ENCODE measurements at places on chromosomes 16 and 17.

DNA sequence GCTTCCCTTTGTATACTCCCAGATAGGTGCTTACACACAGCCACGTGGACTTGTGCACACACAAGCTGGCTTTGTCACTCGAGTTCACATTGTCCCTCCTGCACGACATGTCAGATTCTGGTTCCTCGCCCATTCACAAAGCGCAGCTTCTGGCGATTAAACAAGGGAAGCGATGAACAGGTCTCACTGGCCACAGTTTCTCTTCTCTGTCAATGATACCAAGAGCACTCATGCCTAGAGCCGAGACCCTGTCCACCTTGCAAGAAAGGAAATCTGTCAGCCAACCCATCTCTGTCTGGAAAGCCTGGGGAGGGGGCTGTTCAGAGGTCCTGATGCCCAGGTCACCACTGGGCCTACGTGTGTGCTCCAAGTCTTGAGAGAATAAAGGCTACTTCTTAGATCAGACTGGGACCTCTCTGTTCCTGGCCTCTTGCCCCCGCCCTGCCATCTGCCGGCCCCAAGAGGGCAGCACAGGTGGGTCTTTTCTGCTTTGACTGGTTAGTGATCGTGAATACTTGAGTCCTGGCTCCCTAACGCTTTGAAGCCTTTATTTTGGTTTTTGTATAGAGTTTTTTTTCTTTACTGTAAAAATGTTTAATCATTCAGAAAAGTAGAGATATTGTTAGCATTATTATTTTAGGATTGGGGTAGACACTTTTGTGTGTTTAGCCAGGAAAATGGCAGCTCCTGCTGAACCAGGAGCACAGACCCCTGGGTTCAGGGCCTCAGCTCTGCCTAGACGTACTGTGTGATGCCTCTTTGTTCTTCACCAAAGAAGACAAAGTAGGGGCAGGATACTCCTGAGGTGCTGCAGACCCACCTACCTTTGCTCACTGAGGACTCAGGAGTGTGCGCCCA lies 104.7 kb downstream of the MRM1 start:
- no peaks in the 10 kb centered on the region for H3K4me1 ChIP-seq
- peaks cover 18% of the 10 kb centered on the region for H3K27me3 ChIP-seq
- peak; percentile 59 for DNase-seq

DNA sequence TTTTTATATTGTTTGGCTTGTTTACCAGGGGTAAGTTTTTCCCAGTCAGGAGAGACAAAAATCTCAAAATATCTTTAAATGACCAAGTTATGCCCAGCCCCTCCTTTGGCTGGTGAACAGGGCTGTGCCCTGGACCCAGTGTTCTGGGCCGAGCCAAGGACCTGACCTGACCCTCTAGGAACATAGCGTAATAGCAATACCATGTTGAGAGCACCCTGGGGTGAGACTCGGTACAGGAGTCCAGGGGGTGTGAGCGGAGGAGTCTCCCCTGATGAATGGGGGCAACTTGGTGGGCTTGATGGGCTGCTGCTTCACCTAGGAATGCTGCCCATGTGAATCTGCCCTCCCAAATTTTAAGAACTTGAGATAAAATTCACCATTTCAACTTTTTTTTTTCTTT lies 47.4 kb downstream of the B9D1 start:
- no peak overlapping the region for H3K4me3 ChIP-seq
- H3K36me3 ChIP-seq = no peaks in the 10 kb centered on the region
- H3K4me1 ChIP-seq = peaks cover 8% of the 10 kb centered on the region
- no peak for DNase-seq

GRCh38 chr16:17233318-17234002 lies 237.3 kb downstream of the XYLT1 start:
- H3K4me3 ChIP-seq = no peak overlapping the region
- H3K36me3 ChIP-seq = peaks cover 35% of the 10 kb centered on the region
- H3K27me3 ChIP-seq = no peaks in the 10 kb centered on the region
- H3K27ac ChIP-seq = no peak overlapping the region
- peaks cover 24% of the 10 kb centered on the region for H3K4me1 ChIP-seq
- DNase-seq = no peak

DNA sequence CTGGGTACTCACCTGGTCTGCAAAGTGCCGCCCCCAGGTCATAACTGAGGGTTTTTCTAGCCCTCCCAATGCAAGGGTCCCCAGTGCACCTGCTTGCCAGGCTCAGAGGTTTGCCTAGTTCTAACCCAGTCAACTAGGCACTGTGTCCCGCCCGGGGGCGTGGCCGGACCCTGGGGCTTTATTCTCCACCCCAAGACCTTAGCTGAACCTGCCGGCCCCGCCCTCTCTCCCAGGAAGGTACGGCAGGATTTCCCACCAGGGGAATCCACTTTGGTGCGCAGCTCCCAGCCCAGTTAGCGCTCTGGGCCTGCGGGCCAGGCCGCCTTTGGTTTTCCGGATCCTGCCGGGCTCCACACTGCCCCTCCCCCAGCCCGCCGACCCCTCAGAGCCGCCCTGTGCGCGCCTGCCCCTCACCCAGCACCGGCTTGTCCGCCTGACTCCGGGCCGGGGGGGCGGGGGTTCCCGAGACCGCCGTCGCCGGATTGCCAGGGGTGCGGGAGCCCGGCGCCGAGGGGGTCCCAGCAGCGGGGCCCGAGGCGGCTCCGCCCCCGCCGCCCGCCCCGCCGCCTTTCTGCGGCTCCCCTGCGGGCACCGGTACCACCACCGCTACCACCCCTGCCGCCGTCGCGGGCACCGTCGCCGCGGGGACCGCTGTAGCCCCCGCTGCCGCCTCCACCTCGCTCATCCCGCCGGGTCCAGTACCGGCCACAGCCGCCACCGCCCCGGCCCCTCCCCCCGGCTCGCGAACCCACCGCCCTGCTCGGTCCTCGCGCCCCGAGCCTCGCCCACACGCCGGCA lies 424 bp downstream of the YBX2 start:
- peak overlapping the region; percentile 41 for H3K4me3 ChIP-seq
- DNase-seq = no peak

DNA sequence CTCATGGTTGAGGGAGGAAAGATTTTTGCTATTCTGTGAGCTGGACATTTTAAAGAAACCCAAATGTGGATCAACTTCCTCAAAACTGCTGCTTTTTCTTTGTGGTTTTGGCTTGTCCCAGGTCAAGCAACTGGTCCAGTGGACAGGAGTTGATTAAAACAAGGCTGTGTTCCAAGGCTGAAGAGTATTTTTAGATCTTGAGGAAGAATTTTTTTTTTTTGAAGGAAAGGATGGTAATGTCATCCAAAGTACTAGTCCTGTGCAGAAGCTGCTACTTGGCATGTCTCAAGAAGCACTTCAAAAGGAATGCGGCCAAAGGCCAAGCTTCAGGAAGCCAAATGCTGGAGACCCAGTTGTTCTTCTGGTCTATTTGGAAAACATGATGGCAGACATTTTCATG lies 8.0 kb upstream of the MYH2 start:
- DNase-seq = no peak
- no peaks in the 10 kb centered on the region for H3K36me3 ChIP-seq
- no peak overlapping the region for H3K27ac ChIP-seq
- no peaks in the 10 kb centered on the region for H3K27me3 ChIP-seq
- H3K4me1 ChIP-seq = no peaks in the 10 kb centered on the region

GRCh38 chr16:10787304-10787703 lies 31.3 kb downstream of the TVP23A start:
- no peak for DNase-seq
- no peak overlapping the region for H3K27ac ChIP-seq
- H3K36me3 ChIP-seq = no peaks in the 10 kb centered on the region
- no peak overlapping the region for H3K4me3 ChIP-seq
- peaks cover 35% of the 10 kb centered on the region for H3K27me3 ChIP-seq

DNA sequence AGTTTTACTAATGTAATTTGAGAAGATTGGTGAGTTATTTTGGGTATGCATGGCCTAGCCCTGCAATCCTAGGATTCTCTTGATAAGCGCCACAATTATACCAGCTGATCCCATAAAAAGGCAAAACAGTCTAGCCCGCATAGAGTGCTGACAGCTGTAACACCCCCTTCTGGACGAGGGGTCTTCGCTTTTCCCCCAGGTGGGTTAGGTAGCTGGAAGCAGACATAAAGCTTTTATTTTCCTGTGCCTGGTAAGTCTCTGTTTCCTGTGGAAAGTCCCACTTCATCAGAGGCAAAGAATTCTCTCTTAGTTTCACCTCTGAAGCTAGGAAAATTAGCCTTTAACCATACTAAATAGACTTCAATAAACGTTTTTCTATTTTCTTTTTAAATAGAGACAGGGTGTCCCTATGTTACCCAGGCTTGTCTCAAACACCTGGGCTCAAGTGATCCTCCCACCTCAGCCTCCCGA lies 108.3 kb downstream of the YPEL2 start:
- H3K36me3 ChIP-seq = peaks cover under 1% of the 10 kb centered on the region
- peaks cover 61% of the 10 kb centered on the region for H3K4me1 ChIP-seq
- H3K27ac ChIP-seq = peak overlapping the region; percentile 90

- H3K27ac ChIP-seq = no peak overlapping the region
- peaks cover 61% of the 10 kb centered on the region for H3K27me3 ChIP-seq
- no peak overlapping the region for H3K4me3 ChIP-seq
- H3K4me1 ChIP-seq = no peaks in the 10 kb centered on the region
- peaks cover 18% of the 10 kb centered on the region for H3K36me3 ChIP-seq
Observed at GRCh38 chr17:6786618-6787017, 10.6 kb downstream of the FBXO39 start.

DNA sequence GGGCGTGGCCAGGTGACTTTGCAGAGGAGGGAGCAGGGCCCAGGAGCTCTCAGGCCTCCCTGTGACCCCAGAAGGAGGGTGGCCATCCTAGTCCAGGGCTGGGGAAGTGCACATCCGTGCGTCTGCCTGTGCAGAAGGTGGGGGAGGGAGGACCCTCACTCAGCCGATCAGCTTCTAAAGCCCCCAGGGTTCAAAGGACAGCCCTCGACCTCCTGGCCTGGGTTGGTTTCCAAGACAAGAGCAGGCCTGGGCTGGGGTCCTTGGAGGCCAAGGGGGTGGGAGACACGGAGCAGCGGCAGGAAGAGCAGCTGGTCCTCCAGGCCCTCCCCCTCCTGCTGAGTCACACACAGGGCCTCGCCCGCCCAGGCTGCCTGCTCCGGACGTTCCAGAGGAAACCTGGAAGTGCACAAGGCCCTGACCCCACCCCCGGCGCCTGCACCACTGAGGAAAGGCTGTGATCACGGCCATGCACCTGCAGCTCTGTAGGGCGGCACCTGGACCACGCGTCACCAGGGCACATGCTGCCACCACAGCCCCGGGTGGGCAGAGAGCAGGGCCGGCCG lies 67.1 kb upstream of the ZNF469 start:
- no peak overlapping the region for H3K4me3 ChIP-seq
- no peaks in the 10 kb centered on the region for H3K36me3 ChIP-seq
- H3K27me3 ChIP-seq = peaks cover 7% of the 10 kb centered on the region
- no peaks in the 10 kb centered on the region for H3K4me1 ChIP-seq

- peaks cover 30% of the 10 kb centered on the region for H3K27me3 ChIP-seq
- H3K27ac ChIP-seq = no peak overlapping the region
- DNase-seq = no peak
- H3K4me1 ChIP-seq = peaks cover 12% of the 10 kb centered on the region
Observed at GRCh38 chr17:15946611-15947120, 1.7 kb downstream of the ADORA2B start.

DNA sequence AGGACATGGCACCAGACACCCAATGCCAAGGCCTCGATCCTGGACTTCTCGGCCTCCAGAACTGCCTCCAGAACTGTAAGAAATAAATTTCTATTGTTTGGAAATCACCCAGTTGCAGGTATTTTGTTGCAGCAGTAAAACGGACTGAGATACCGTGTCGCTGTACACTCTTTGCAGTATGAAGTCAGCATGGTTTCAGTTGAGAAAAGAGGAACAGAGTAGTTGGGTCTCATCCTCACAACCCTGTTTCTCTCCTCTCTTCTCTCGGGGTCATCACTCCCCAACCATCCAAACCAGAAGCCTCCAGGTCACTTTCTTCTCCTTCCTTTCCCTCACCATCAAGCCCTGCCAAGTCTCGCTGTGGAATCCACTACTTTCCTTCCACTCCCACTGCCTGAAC lies 77.8 kb downstream of the ADCY9 start:
- no peaks in the 10 kb centered on the region for H3K27me3 ChIP-seq
- H3K4me3 ChIP-seq = no peak overlapping the region

GRCh38 chr16:63038397-63039106 lies 1002.3 kb upstream of the CDH8 start:
- H3K4me1 ChIP-seq = no peaks in the 10 kb centered on the region
- no peaks in the 10 kb centered on the region for H3K27me3 ChIP-seq
- no peak overlapping the region for H3K4me3 ChIP-seq
- no peak for DNase-seq
- H3K36me3 ChIP-seq = no peaks in the 10 kb centered on the region

DNA sequence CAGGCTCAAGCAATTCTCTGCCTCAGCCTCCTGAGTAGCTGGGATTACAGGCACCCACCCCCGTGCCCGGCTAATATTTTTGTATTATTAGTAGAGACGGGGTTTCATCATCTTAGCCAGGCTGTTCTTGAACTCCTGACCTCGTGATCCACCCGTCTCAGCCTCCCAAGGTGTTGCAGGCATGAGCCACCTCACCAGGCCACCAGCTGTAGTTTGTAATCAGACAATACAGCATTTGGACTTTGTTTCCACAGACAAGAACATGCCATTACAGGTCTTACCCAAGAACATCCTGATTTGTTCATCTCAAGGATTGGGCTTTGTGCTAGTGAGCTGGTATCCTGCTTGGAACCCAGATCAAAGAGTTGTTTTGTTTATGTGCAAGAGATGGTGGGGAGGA lies 30.1 kb downstream of the C17orf100 start:
- H3K4me1 ChIP-seq = peaks cover 8% of the 10 kb centered on the region
- H3K36me3 ChIP-seq = no peaks in the 10 kb centered on the region

GRCh38 chr17:42386777-42387657 lies 1.2 kb downstream of the STAT3 start:
- peak overlapping the region; percentile 97 for H3K4me3 ChIP-seq
- DNase-seq = peak; percentile 27
- H3K36me3 ChIP-seq = peaks cover 14% of the 10 kb centered on the region
- H3K27me3 ChIP-seq = no peaks in the 10 kb centered on the region
- H3K27ac ChIP-seq = peak overlapping the region; percentile 100
- peaks cover 56% of the 10 kb centered on the region for H3K4me1 ChIP-seq

DNA sequence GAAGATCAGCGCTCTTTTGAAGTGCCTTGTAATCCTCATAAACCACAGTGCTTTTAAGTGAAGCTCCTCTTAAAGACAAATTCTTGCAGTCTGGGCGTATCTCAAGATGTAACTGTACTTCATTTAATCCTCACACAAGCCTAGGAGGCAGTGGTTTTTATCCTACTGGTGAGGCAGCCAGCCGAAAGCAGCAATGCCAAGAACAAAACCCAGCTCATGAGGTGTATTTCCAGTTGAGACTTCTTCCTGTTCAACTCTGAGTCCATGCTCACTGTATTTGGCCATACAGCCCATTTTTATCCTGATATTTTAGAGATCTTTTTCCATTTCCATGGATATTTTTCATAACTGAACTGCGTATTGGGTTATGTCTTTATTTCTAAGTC lies 13.7 kb downstream of the CTRB2 start:
- no peak overlapping the region for H3K27ac ChIP-seq
- H3K4me3 ChIP-seq = no peak overlapping the region
- H3K36me3 ChIP-seq = no peaks in the 10 kb centered on the region
- DNase-seq = no peak
- peaks cover 19% of the 10 kb centered on the region for H3K27me3 ChIP-seq

GRCh38 chr16:49366669-49367068 lies 6.9 kb upstream of the C16orf78 start:
- H3K4me3 ChIP-seq = no peak overlapping the region
- no peaks in the 10 kb centered on the region for H3K4me1 ChIP-seq
- H3K27ac ChIP-seq = no peak overlapping the region

- DNase-seq = no peak
- no peak overlapping the region for H3K27ac ChIP-seq
- no peak overlapping the region for H3K4me3 ChIP-seq
- peaks cover 5% of the 10 kb centered on the region for H3K4me1 ChIP-seq
- no peaks in the 10 kb centered on the region for H3K36me3 ChIP-seq
Observed at GRCh38 chr16:3013998-3014690, 1.4 kb downstream of the CLDN9 start.

- peaks cover 22% of the 10 kb centered on the region for H3K36me3 ChIP-seq
- H3K27me3 ChIP-seq = no peaks in the 10 kb centered on the region
- no peak overlapping the region for H3K4me3 ChIP-seq
- no peaks in the 10 kb centered on the region for H3K4me1 ChIP-seq
- H3K27ac ChIP-seq = no peak overlapping the region
Observed at GRCh38 chr16:24116989-24117388, 139.1 kb upstream of the CACNG3 start.
